ENCODE measurements at places on chromosomes 1 and 21.

DNA sequence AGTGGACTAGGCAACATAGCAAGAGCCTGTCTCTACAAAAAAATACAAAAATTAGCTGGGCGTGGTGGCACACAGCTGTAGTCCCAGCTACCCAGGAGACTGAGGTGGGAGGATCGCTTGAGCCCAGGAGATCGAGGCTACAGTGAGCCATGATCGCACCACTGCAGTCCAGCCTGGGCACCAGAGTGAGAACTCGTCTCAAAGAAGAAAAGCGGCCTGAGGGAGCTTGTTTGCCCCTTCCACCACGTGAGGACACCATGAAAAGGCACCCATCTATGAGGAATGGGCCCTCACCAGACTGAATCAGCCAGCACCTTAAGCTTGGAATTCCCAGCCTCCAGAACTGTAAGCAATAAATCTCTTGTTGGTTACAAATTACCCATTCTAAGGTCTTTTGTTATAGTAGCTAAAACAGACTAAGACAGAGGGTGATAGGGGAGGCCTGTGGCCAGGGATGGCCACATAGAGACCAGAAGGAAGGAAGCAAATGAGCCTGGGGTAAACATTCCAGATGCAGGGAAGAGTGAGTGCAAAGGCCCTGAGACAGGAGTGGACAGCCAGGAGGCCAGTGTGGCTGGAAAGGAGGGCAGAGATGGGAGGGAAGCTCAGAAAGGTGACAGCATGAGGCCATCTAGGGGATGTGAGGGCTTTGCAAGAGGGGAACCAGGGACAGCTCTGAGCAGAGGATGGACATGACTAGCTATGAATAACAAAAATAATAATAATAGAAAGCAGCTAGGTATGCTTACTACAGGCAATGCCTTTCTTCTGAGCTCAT lies 120.1 kb downstream of the MATN1 start:
- no peak for DNase-seq

DNA sequence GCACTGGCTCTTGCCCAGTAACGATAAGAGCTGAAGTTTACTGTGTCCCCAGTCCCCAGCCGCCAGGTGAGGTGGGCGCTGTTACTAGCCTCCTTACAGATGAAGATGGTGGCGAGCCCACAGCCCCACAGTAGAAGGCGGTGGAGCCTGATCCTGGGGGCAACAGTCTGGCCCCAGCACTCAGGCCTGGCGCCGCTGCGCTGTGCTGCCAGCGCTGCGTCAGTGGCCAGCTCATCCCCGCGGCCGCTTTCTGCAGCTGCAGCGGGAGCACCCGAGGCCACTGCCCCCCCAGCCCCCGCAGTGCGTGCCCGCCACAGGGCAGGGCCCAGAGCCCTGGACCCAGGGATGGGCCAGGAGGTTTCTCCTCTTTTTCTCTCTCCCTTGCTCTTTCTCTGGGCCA lies 13.3 kb downstream of the H6PD start:
- no peak for DNase-seq

DNA sequence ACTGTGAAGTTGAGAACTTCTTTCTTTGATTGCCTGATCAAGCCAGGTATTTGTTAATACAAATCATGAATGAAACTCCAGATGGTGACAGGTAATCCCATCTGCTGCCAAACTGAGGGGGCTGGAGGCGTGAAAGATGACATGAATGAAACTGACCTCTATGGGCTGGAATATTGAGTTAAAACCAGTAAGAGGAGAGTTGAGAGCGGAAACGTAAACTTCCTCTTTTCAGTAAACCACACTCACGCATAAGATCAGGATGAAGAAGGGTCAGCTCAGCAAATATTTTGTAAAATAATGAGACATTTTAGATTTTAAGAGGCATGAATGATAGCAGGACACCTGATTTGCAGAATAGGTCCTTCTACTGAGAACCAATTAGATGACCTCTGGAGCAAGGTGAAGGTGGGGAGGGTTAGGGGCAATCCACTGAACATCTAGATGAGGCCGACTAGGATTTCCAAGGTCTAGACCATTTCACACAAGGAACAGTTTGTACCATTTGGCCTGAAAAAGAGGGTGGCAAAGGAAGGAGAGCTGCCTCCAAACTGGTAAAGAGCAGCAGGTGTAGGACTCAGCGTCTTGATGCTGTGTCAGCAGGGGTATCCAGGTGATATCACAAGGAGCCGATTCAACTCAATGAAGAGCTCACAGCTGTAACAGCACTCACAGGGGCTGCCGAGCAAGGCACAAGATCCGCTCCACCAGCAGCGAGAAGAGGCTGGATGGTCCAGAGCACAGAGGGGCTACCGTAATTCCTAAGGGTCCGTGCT lies 132.6 kb downstream of the NTPCR start:
- peak; percentile 40 for DNase-seq

GRCh38 chr1:116260621-116261020 lies 112.4 kb upstream of the ATP1A1 start:
- DNase-seq = no peak

GRCh38 chr1:145758116-145758515 lies 38.8 kb downstream of the CD160 start:
- DNase-seq = no peak

DNA sequence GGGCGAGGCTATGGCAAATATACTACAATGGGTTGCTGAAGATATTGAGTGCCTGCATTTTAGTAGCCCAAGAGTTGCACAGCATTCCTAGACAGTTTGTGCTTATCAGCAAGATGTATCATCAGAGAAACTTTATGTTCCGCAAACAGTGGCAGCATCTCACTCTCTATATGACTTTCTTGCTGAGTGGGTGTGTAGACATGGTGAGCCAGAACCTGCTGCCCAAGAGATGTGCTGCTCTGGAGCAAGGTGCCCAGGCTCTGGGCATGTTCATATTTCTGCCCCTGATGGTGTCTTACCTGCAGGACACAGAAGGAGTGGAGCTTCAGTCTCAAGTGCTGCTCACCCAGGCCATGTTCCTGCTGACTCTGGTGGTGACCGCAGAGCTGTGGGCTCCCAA lies 8.2 kb upstream of the RGSL1 start:
- no peak for DNase-seq

GRCh38 chr1:90346757-90347156 lies 351.8 kb downstream of the ZNF326 start:
- DNase-seq = no peak

DNA sequence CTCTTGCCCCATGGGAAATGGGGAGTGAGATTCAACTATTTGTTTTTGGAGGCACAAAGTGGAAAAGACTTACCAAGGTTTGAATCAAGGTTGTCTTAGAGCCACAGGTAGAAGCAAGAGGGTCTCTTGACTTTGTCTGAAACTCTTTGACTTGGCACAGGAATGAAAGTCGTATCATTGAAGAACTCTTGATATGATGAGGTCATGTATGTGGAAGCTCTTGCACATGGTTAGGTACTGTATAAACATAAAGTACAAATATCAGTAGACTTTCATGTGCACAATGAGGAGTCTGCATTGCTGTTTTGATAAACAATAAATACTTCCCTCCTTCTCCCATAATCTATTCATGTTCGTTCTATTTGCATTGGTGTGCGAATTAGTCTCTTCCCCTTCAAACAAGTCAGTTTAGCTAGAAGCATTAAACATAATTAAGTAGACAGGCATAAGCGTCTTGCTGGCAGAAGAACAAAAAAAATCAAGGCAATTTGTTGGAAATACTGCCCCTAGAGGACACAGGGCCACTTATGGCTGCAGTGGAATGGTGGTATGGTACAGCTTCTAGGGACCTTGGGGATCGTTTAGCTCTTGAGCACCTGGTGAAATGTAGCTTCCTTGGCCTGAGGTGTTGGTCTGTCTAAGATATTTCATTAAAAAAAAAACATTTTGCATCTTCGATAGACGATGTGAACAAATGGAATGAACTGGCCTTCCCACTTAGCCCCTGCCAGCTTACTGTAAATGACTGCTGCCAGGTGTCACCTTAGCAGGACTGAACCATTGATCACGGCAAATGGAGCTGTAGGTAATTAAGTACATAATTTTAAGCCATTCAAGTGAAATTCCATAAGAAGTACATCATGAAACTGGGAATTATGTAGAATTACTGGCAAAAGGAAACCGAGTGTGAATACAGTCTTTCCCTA lies 218.0 kb upstream of the GALNT2 start:
- DNase-seq = peak; percentile 32

DNA sequence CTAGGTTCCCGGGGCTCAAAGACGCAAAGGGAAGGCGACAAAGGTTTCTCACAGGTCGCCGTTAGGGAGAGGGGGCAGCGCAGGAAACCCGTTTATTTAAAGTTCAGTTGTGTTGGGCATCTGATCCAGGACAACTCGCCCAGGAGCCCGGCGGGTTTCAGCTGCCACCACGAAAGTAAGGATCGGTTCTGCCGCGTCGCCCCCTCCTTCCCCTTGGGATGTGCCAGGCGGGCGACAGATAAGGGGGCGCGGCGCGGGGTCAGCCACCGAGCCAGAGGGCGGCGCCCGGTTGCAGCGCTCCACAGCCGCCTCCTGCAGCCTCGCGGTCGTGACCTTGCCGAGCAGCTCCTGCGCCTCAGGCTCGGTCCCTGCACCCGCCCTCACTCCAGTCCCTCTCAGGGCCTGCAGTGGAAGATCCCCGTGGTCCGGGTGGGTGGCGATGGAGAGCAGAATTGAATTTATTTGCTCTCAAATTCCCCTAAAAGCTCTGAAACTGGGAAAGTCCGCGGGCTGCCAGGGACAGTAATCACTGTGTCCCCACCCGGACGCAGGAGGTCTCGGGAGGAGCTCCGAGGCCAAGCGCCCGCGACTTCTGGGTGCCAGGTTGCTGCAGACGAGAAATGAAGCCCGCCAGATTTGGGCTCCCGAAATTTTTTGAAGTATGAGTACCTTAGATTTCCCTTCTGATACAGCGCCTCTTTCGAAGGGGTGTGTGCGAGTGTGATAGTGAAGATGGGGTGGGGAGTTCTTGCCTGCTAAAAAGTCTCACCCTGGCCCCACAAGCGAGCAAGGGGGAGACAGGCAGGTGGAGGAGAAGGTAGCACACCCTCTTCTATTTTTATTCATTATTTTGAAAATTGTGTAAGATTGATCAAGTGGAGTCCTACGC lies 28.4 kb upstream of the NFIA start:
- DNase-seq = no peak

DNA sequence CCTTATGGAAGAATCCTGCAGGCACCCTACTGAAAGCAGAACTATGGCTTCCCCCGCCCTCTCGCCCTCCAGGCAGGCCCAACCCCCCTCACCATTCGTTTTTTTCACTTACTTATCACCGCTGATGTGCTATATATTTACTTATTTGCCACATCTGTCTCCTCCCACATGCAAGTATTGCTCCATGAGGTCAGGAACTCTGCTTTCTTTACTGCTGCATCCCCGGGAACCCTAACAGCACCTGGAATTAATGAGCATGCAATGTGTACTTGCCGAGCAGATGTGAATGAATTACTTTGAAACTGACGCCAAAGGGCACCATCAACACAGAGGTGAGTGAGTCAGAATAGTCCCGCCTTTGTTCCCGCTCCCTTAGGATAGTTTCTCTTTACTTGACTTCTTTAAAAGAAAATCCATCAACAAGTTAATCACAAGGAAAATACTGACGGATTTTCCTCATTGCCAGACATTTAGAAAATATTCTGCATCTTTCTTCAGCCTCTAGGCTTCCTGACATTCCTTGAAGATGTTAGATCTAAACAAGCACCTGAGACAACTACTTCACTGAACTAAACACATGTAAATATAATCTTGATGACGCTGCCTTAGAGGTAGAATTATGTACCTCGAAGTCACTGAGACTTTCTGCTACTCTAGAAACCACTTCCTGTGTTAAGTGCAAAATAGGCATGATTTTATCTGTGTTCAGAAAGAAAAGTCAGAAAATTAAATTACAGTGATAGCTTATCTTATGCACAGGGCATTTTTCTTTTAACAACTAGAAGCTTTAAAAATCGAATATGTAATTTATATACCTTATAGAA lies 17.5 kb upstream of the RAB4A start:
- peak; percentile 60 for DNase-seq

DNA sequence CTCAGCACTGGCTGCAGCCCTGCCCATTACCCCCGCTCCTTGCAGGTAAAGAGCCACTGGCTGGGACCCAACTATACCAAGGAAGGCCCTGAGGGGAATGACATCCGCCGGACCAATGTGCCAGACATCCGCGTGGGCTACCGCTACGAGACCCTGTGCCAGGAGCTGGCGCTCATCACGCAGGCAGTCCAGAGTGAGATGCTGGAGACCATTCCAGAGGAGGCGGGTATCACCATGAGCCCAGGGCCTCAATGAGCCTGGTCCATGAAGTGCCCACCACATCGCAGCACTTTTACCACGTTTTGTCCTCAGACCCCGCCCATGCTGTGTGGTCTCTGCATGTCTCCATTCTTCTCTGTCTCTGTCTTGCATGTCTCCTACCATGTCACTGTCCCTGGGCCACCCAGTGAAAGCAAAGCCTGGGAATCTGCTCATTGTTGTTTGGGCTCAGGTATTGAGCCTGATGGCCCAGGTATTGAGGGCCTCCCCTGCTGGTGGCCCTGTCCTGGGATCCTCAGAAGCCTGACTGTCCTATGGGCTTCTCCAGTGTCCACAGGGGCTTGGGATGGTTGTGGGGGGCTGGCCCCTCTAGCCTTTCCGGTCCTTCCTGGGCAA lies 11.4 kb downstream of the AMPD2 start:
- no peak for DNase-seq

DNA sequence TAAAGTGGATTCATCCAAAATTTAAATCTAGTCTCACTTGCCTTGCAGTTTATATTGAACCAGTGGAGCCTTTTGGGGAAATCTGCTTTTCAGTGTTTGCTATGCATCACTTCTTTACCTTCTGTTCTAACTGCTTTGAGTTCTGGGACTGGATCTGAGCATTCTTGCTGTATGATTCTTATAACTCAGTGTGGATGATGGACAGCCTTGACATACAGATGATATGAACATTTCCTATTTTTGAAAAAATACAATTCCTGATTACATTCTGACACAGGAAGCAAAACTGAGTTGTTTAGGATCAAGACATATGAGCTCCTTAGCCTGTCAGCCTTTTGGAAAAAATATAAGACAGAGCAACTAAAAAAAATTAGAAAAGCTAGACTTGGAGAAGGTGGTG lies 115.2 kb downstream of the DISP1 start:
- DNase-seq = no peak

GRCh38 chr21:38420140-38420539 lies 78.1 kb downstream of the ERG start:
- DNase-seq = no peak

GRCh38 chr1:185291652-185292051 lies 25.4 kb downstream of the IVNS1ABP start:
- DNase-seq = no peak

DNA sequence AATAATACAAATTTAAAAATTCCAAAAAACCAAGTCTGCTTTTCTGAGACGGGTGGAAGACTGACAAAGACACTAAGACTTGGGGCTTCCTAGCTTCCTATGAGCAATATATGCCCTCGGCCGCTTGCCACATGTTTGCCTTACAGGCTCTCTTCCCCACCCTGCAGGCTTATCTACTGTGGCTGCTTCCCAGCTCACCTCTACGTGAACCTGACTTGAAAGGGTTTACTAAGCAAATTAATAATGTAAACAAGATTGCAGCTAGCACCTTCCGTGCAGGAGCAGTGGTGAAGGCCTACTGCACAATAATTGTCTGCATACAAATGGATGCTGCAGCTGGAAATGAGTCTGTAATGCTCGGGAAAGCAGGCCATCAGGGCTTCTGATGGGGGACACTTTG lies 152.9 kb upstream of the DAB1 start:
- DNase-seq = no peak

GRCh38 chr21:21864321-21864840 lies 866.2 kb downstream of the NCAM2 start:
- no peak for DNase-seq

- no peak for DNase-seq
These were observed 30.8 kb downstream of the POU2F1 start for GRCh38 chr1:167251472-167251871.

GRCh38 chr1:167643441-167643840 lies 13.4 kb downstream of the RCSD1 start:
- DNase-seq = no peak

Data from NCI-H1417 (cell line).